ENCODE measurements at places on chromosomes 11 and 22. TPM values are rescaled to one million over a fixed set of nuclear protein-coding genes. Genes with fewer than 3 reads are reported as not detected.

GRCh38 chr22:40855979-40856512 is 393 bp downstream of the ST13 start:
- no peak for DNase-seq

DNA sequence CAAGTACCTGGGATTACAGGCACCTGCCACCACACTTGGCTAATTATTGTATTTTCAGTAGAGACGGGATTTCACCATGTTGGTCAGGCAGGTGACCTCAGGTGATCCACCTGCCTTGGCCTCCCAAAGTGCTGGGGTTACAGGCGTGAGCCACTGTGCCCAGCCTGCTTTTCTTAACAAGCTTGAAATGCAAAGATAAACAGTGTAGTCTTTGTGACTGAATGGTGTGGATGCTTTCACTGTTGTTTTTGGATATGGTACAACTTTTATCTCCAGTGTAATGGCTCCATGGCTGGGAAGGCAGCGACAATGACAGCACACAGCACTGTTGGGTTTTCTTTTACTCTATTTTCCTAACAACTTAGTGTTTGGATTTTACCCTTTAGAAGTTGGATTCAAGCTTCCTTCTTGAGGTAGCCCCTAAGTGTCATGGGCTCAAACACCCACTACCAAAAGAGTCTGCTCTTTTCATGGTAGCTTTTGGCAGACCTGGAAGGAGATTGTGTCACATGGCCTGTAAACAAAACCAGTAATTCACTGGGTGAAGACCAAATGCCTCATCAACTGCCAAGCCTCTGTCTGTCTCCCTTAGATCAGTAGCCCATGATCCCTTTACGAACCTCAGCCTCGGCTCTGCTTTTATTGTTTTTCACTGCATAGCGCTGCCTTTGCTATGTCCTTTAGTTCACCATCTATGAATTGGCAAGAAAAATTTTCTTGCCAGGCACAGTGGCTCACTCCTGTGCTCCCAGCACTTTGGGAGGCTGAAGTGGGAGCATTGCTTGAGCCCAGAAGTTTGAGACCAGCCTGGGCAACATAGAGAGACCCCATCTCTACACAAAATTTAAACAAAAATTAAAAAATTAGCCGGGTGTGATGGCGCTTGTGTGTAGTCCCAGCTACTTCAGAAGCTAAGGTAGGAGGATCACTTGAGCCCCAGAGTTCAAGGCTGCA is 6.4 kb downstream of the VPS51 start:
- no peak for DNase-seq

- no peak for DNase-seq
Observed at GRCh38 chr11:65066315-65066714, 8.0 kb upstream of the NAALADL1 start.

- no peak for DNase-seq
Observed at GRCh38 chr11:88421530-88421929, 84.0 kb upstream of the CTSC start.

DNA sequence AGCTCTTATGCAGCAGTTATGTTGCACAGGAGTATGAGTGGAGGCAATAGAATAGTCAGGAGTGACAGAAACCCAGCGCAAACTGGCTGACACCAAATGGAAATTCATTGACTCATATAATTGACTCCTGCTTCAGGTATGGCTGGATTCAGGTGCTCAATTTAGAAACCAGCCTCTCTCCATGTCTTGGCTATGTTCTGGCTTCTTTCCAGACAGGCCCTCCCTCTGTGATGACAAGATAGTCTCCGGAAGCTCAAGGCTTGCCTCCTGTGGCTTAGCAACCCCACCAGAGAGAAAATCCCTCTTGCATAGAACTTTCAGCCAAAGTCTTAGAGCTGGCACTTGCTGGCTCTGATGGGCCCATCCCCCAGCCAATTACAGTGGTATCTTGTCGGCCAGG is 28.1 kb upstream of the MN1 start:
- DNase-seq, result no peak

DNA sequence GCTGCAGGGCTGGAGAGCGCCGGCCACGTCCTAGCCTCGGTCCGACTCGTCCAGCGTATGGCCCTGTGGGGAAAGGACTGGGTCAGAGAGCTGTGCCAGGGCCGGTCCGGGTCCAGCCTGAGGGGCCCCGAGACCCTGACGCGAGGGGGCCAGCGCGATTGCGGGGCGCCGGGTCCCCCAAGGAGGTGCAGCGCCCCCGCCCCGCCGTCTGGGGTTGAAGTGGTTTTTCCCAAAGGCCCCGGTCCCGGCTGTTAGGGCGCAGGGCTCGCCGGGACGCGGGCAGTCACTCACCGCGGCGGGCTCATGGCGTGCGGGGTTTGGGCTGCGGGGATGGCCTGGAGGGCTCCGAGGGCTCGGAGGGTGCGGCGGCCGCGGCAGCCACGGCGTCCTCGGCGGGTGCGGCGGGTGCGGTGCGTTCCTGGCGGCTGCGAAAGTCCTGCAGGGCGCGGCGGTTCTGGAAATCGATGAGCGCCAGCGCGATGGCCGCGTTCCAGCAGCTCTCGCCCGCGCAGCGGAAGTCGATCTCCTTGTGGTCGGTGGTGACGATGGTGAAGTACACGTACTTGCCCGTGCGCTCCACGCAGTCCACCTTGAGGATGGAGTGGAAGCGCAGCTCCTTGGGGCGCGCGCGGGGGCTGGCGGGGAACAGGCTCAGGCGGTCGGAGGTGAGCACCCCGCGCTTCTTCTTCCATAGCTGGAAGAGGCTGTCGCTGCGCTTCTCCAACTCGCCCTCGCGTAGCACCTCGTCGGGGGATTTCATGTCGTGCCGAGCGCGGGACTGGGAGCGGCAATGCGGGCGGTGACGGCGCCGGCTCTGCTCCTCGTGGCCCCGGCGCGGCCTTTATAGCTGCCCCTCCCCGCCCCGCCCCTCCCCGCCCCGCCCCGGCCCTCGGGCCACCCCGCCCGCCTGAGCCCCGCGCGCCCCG is at the start of gene PHLDA2:
TSS of gene PHLDA2 (minus strand) at position 816 of the 926 bp plus-strand sequence. CDS start at position 760, 56 bp downstream.
- DNase-seq, result peak; percentile 48

PNPLA3 gene
- 3.9 TPM for polyA plus RNA-seq

All from AG04450 (cell line).